ENCODE measurements at places on chromosomes 5 and 9. TPM values are rescaled to one million over a fixed set of nuclear protein-coding genes. Genes with fewer than 3 reads are reported as not detected.

The LHX3 gene
- not detected for total RNA-seq

The ADAMTS12 gene
- 54.8 TPM for total RNA-seq

The SPATA31D1 gene
- not detected for total RNA-seq

The SPATA31E1 gene
- not detected for total RNA-seq

The SLC6A19 gene
- not detected for total RNA-seq

The SSNA1 gene
- total RNA-seq = 81.5 TPM

The CTXN3 gene
- not detected for total RNA-seq

The C9 gene
- total RNA-seq = not detected

The SPINK7 gene
- not detected for total RNA-seq

The RANBP3L gene
- total RNA-seq = 1.3 TPM

The RNF224 gene
- total RNA-seq = not detected

The USP20 gene
- total RNA-seq = 7.7 TPM

GRCh38 chr9:122340161-122340560 is 30.7 kb upstream of the PTGS1 start:
- DNase-seq = no peak

GRCh38 chr5:133348406-133348805 is 263.9 kb downstream of the FSTL4 start:
- no peak for DNase-seq

DNA sequence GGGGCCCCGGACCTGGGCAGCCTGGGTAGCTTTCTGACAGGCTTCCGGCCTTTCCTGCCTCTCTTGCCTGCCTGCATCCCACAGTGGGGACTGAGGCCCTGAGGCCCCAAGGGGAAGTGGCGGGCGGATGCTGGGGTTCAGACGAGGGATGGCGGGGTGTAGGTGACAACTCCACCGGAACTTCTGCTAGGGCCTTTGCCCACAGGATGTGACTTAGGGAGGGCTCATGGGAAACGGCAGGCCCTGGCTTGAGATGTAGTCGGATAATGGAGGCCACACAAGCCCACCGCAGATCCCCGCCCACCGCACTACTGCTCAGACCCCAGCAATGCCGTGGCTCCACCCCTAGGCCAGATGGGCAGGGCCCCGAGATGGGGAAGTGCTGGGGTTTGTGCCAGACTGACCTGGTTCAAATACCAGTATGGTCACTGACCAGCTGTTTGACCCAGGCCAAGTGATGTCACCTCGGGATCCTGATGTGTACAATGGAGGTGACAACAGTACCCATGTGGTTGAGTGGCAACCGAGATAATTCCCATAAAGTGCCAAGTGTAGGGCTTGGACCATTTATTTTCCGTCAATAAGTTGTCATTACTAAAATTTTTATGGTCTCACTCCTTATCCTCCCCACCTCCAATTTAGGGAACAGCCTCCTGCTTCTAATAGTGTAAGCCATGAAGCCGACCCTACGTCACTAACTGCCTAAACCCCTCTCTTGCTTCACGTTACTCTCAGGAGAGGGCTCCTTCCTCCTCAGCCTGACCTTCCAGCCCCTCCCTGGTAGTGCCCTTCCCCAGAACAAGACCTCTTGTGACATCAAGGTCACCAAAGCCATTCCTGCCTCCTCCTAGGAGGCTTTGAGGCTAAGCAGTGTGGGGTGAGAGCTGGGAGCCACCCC is 2.5 kb upstream of the CDK9 start:
- no peak for DNase-seq

- no peak for DNase-seq
Observed at GRCh38 chr9:77750284-77750683, 102.2 kb upstream of the GNA14 start.

- no peak for DNase-seq
Observed at GRCh38 chr9:76883341-76883855, 22.5 kb downstream of the PRUNE2 start.

- DNase-seq = no peak
Observed at GRCh38 chr5:1009359-1010180, 968 bp downstream of the NKD2 start.

DNA sequence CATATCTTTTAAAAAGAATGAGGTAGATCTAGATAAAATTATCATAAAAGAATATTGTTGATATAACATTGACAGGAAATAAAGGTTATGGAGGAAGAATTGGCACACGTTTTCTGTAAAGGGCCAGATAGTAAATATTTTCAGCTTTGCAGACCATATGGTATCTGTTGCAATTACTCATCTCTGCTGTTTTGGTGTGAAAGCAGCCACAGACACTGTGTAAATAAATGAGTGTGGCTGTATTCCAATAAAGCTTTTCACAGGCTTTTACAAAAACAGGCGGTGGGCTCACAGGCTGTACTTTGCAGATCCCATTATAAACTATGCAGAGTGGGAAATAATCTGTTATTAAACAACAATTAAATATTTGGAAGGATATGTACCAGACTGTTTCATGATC is 87.4 kb downstream of the SGCD start:
- peak; percentile 80 for DNase-seq

DNA sequence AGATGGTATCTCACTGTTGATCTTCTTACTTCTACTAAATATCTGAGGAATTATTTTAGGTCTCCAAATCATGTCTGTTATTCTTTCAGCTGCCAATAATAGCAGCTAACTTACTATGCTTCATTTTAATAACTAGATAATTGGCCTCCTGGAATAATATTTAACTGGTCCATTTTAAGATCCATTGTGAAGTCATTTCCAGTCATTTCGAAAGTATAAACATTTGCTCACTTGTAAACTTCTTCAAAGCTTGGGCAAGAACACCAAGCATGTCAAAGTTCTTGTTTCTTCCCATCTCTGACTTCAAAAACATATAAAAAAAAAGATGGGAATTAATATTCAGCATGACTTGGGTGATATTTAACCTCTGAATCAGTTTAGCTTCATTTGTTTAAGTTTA is 61.4 kb upstream of the MRPS30 start:
- no peak for DNase-seq

DNA sequence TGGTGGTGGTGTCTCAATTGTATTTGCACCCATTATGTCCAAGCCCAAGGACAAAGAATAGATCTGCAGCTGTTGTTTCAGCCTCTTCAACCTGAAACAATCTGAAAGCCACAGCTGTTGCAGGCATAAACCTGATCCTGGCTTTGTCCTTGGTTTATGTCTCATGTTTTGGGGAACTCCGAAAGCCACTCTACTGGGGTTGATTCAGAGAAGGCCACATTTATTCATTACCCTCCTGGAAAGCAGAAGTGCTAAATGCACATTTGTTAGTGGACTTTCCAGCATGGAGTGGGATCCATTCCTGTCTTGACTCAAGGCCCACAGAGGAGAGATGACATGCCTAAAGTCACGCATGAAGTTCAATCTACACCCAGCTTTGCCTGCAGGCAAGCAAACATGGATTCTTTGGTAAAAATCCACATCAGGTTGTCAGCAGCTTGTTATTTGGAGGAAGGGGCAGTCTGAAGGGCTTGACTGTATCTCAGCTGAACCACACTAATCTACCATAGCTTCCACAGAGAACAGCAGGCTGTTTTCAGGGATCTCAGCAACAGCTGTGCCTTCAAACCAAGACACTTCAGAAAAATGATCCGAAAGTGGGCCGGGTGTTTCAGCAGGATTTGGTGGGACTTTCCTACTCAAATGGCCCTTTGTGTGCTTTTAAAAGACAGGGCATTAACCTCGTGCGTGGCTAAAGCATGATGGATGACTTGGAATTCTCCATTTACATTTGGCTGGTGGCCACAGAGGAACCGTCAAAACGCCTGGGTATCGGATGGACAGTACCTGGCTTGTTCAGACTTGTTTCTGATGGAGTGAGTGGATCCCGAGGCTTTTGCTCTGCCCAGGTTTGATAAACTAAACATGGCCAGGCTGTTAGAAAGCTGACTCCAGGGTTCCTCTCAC is 36.2 kb upstream of the ADAM19 start:
- DNase-seq = no peak

- DNase-seq = peak; percentile 90
Observed at GRCh38 chr5:143153332-143154119, 250.0 kb downstream of the NR3C1 start.

DNA sequence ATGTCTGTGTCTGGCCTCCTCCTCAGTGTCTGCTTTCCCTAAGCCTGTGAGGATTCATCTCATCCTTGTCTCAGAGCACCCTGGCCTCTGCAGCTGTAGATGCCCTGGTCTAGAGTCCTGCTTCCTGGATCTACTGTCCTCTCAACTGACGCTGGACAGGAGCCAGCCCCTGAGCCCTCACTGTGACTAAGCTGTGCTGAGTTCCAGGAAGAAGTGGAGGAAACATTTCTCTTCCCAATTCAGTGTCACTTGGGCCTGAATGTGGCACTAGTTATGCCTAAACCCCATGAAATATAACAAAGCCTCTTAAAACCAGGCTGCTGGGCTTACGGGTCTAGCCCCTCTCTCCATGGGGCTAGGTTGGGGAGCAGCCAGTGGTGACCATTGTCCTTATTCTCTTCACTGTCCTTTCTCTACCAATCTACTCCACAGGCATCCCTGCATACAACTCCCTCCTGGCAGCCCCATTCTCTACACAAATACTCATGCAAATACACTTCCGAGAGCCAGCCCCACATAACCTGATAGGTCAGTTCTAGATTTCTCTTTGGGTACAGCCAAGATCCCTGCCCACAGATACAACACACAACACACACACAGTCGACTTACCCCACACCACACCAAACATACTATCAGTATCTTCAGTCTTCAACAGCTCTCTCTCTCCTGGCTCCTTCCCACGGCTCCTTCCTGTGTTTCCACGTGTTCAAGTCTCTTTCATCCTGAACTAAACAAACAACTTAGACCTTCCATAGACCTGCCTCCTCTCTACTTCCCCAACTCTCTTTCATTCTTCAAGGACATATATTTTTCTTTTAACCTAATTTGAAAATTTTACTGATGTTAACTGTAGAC is 220.8 kb downstream of the SNX18 start:
- peak; percentile 55 for DNase-seq

DNA sequence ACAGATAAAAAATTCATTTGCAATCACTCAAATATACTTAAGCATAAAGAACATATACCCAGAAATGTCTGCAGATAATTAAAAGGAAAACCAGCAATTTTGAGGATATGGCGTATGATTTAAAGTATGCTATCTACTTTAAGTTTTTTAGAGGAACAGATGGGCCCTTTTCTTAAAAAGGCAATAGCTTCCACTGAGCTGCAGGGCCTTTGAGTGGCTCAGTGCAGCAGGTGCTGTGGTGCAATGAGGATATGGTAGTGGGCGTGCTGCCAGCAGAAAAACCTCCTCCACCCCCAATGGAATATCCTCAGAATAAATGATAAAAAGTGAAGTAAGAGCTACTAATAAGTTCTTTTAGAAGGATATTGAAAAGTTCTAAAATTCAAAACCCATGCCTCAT is 814.5 kb downstream of the MTRR start:
- no peak for DNase-seq

DNA sequence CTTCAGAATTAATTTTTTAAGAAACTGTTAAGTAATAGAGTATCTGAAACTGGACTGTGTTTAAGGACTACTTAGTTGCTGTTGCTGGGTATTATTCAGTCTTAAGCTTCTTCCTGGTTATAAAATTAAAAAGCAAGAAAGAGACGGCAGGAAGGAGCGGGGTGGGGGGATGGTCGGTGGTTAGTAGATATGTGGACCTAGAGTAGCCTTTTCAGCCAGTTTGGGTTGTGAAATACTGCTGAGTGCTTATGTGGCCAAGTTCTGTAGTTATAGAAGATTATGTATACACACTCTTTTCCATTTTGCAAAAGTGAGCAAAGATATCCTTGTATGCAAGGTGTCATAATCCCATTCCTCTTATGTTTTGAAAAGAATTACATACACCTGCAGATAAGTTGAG is 28.5 kb downstream of the TRIO start:
- DNase-seq = peak; percentile 92

- DNase-seq = peak; percentile 41
Observed at GRCh38 chr9:76687861-76688391, 76.3 kb upstream of the PCA3 start.

DNA sequence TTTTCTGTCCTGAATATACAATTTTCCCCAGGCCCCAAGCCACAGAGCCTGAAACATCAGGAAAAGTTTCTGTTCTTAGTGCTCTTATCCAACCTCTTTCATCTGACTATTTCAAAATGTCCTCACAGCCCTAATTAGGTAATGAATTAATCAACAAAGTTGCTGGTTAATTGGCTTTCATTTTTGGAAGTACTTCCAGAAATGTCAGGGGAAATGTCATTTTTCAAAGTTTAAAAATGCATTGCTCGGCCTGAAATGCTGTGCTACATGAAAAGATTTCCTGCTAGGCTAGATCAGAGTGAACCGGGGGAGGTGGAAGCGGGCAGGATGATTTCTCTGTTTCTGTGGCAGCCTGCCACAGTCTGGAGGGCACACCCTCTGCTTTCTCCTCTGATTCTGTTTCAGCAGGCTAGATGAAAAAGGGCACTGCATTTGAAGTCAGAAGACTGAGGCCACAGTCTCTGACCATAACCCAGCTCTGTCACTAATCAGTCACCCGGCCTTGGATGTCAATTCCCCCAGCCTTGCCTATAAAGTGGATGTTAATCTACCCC is 55.9 kb upstream of the BARX1 start:
- DNase-seq = no peak

DNA sequence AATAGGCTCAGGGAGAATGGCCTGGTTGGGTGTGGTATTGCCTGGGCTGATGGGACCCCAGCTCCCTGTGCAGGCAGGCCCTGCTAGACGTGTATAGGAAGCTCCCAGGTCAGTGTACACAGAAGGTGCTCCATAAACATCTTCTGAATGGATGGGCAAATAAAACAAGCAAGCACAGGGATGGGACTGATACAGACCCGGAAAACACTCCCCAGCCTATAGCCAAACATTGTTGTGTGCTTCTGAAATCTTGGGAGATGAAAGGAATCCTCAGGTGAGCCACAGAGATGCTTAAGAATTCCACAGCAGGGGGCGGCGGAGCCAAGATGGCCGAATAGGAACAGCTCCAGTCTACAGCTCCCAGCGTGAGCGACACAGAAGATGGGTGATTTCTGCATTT is 151.8 kb downstream of the ENTREP1 start:
- DNase-seq = no peak

- no peak for DNase-seq
Observed at GRCh38 chr9:111237447-111237846, 92.6 kb downstream of the OR2K2 start.

GRCh38 chr5:72280581-72281069 is 39.4 kb downstream of the MRPS27 start:
- DNase-seq = peak; percentile 79

DNA sequence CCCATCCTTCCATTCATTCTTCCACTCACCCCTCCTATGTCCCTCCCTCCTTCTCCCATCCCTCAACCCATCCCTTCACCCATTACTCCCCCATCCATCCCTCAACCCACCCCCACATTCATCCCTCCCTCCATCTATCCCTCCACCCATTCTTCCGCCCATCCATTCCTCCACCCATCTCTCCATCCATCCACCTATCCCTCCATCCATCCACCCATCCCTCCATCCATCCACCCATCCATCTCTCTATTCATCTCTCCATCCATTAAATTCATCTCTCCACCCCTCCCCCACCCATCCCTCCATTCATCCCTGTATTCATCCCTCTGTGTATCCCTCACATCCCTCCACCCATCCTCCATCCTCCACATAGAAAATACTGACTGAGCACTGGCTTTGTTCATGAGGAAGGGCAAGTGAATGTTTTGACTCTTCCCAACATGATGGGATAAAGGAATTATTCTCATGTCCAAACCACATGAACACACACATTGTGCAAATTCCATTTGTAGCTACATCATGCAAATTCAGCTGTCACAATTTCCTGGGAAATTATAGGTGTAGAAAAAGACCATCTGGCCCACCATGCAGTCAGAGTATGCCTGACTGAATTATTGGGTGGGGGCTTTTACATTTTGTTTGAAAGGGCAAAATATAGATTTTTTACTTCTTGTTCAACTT is 6.9 kb upstream of the VAV2 start:
- no peak for DNase-seq

Measured in fibroblast of villous mesenchyme (primary cell).